H1 (cell line): ENCODE measurements at places on chromosomes 1 and 21. TPM values are rescaled to one million over a fixed set of nuclear protein-coding genes. Genes with fewer than 3 reads are reported as not detected.

DNA sequence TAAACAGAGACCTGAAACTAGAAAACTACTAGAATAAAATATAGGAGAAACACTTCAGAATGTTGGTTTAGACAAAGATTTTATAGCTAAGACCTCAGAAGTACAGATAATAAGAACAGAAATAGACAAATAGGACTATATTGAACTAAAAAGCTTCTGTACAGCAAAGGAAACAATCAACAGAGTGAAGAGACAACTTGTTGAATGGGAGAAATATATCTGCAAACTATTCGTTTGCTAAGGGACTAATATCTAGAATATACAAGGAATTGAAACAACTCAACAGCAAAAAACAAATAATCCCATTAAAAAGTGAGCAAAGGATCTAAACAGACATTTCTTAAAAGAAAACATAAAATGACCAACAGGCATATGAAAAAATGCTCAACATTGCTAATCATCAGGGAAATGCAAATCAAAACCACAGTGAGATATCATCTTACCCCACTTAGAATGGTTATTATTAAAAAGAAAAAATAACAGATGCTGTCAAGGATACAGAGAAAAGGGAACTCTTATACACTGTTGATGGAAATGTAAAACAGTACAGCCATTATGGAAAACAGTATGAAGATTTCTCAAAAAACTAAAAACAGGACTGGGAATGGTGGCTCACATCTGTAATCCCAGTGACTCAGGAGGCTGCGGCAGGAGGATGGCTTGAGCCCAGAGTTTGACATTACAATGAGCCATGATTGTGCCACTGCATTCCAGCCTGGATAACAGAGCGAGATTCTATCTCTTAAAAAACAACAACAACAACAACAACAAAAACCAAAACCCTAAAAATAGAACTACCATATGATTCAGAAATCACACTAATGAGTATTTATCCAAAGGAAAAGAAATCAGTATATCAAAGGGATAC, 37.3 kb upstream of the ZSWIM5 start:
- no peak for DNase-seq

GRCh38 chr1:9809100-9809510, 14.7 kb downstream of the CLSTN1 start:
- no peak for DNase-seq

DNA sequence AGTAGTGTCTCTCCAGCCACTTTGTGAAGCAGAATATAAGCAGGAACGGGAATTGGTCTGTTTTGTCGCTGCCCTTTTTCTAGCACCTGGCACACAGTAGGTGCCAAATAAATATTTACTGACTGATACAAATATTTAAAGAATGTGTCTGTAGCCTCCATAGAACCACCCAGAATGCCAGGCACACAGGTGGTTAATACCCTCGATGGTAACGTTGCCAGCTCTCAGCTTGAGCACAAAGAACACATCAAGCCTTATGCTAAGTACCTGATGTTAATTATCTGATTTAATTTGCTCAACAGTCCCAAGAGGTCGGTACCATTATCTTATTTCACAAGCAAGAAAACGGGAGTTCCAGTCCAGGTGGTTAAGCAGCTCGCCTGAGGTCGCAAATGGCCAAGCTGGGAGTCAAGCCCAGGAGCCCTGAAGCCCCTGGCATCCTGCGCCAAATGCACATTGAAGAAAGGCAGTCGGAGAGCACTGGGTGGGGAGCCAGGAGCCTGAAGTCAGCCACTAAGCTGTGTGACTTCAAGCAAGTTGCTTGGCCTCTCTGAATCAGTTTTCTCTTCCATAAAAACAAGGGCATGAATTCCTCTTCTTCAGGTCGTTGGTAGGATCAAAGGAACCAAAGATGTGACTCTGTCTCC, 26.4 kb downstream of the HSPG2 start:
- no peak for DNase-seq

GRCh38 chr21:29626801-29627470, 312.9 kb downstream of the GRIK1 start:
- DNase-seq, result no peak

HCRTR1 gene
- 0.35 and 0.44 TPM in 2 replicates for total RNA-seq

- DNase-seq, result no peak
Observed at GRCh38 chr1:213623862-213624261, 363.9 kb upstream of the PROX1 start.

YBX1 gene
- total RNA-seq, result 1,219 and 1,248 TPM in 2 replicates

GRCh38 chr21:32099812-32100416, 178.9 kb downstream of the MIS18A start:
- DNase-seq, result peak; percentile 47

DNA sequence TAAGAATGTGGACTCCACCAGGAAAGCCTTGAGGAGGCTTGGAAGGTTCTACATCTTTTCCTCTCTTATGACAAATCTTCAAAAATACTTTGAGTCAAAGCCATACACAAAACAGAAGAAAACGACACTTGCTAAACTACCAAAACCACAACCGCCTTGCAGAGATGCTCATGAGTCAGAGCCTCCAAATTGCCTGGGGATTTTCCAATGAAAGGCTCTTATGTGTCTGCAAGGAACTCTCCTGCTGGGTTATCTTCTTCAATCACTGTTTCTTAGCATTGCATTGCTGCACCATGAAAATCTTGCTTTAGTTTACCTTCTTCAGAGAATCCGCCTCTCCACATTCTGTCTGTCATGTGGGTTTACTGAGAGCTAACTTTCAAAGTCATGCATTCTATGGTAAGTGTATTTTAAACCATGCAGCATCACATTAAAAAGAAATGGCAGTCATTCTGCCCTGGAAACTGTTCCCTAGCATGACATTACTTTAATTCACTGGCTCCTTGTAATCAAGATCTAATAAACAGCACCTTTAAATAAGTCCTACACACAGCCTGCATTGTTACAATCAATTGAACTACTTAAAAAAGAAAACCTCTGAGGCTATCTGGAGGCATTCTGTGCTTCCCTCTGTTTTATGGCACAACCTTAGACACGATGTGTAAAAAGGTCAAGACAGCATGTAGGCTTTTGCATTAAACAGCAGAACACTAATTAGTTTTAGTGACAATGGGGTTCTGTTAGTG, 210.0 kb upstream of the FOXD3 start:
- no peak for DNase-seq

- DNase-seq, result no peak
Observed at GRCh38 chr1:164726235-164726634, 167.3 kb downstream of the PBX1 start.

DNA sequence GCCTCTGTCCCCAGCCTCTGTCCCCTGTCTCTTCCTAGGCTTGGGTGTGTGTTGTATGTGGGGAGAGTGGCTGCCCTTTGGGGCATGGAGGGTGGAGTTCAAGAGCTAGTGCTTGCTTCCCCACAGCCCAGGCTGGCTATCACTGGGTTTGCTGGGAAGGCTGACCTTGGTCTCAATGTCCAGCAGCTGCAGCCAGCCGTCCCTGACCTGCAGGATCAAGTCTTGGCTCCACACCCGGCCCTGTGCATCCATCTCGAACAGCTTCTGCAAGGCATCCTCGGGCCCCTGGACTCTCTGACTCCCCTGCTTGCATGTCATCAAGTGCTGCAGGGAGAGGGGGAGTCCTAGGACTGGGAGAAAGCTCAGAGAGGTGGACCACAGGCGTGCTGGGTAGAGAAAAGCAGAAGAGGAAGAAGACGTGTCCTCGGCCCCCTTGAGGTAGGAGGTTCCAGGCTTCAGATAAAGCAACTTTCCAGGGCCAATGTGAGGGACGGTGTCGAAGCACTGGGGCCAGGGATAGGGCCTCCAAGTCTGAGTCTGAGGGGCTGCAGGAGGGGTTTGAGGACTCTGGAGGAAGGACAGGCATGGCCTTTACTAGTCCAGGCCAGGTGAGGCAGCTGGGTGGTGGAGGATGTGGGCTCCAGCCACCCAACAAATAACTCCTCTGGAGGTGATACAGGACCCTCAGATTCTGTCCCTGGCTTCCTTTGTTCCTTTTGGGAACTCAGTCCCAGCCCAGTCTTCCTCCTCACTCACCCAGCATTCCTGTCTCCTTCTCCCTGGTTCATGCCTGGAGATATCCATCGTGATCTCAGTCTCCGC, 4.0 kb downstream of the EPS8L3 start:
- DNase-seq, result peak; percentile 35

RHOU gene
- 3.4 and 3.5 TPM in 2 replicates for total RNA-seq

GRCh38 chr1:52365071-52365745, 797 bp downstream of the CC2D1B start:
- peak; percentile 58 for DNase-seq

CTSE gene
- not detected in 2 replicates for total RNA-seq

DNA sequence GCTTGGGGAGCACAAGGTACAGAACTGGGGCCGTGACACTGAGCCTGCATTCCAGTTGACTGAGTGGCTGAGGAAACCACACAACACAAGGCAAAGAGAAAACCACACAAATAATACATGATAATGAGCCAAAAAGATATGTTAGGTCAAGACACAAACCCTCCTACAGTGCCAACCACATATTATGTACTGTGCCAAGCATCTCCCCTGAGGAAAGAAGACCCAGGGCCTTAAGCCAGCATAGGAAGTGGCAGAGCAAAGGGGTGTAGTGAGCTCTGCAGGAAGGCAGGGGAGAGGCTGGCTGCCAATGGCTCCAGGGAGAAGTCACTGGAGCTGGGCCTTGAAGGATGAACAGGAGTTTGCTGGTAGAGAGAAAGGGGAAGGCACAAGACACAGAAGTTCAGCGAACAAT, 28.2 kb downstream of the CTNNBIP1 start:
- DNase-seq, result no peak

GRCh38 chr21:38014298-38014697, 98.0 kb upstream of the KCNJ6 start:
- no peak for DNase-seq

MFSD2A gene
- total RNA-seq, result 25.9 and 26.6 TPM in 2 replicates

C1QTNF12 gene
- 3.7 and 4.9 TPM in 2 replicates for total RNA-seq

GRCh38 chr1:113616156-113616555, 143.1 kb downstream of the PHTF1 start:
- no peak for DNase-seq

- peak; percentile 63 for DNase-seq
Observed at GRCh38 chr21:26169611-26170470, 729 bp downstream of the APP start.
